ENCODE measurements at places on chromosomes 2 and 18.

GRCh38 chr2:160934263-160934662 is 226.0 kb upstream of the TANK start:
- no peak for DNase-seq

GRCh38 chr18:61435064-61435652 is 101.9 kb downstream of the CDH20 start:
- no peak for DNase-seq

- DNase-seq: no peak
These were observed 1006.1 kb upstream of the CELF4 start for GRCh38 chr18:38571651-38572050.

GRCh38 chr2:144281476-144281875 is 238.4 kb downstream of the ZEB2 start:
- DNase-seq: no peak

- DNase-seq: no peak
These were observed 49.4 kb downstream of the NBAS start for GRCh38 chr2:15511686-15512085.

DNA sequence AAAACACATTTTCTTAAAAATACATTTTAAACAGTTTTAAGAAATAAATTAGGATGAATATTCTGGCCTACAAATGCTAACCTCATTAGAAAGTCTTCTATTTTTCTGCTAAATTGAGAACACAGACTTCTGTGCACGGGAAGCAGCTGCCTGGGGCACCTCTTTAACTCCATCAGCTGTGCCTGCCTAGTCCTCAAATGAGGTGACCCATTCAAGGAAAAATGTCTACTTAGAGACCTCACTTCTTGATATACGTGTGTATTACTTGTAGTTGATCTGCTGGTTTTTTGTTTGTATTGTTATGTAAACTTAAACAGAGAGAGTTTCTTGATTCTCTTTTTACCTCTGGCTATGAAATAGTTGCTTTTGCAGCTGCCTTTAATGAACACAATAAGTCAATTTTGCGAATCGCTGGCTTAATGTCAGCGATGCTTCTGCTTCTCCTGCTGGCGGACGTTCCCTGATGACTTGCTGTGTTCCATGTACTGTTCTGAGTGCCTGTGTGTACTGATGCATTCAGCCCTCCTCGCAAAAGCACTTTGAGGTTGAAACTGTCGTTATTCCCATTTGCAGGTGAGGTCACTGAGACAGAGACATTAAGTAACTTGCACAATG is 88.7 kb upstream of the TXNDC2 start:
- DNase-seq: no peak

GRCh38 chr2:71669628-71670429 is 216.5 kb downstream of the DYSF start:
- no peak for DNase-seq

- no peak for DNase-seq
These were observed 417.5 kb downstream of the NUP35 start for GRCh38 chr2:183541766-183542165.

DNA sequence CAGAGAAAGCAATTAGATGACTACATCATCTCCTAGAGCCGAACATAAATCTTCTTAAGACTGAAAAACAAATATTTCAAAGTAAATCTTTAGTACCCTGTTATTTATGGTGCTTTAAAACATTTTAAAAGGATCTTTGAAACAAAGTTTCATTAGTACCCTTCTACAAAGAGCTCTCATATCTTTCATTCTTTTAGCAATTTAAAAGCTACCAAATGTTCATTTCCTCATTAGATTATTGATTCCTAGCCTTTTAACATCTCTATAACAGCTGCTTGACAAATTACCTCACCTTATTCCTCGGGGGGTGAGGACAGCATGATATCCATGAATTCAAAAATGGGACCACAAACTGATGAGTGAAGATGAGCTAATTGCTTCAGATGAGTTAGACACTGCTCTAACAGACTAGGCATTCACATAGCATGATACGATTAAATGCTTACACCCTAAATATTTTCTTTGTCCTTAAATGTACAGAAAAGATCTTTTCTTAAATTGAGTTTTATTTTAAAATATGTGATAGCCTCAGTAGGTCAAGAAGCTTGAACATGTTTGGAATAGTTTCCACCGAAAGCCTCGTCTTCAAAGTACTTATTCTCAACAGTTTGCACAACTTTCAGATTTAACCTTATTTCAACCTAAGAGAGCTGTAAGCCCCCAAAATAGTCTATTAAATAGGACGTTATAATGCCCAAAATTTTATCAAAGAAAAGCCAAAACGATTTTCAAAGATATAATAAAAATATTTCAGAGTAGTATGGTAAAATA is 2.1 kb downstream of the ATAD2B start:
- no peak for DNase-seq
